A549 treated with dexamethasone at 1 μM for 4 hours (cell line): ENCODE measurements at places on chromosomes 2 and 18. TPM values are rescaled to one million over a fixed set of nuclear protein-coding genes. Genes with fewer than 3 reads are reported as not detected.

Gene REEP1
- 0.89 to 1.6 TPM (median 1.2 TPM) in 5 replicates for total RNA-seq

Gene STPG4
- total RNA-seq = 0.07 TPM in 1 of 5 replicates, not detected in the others

Gene PID1
- 4.2 to 4.6 TPM (median 4.3 TPM) in 5 replicates for total RNA-seq

Gene SAG
- 0.24 TPM in 1 of 5 replicates, not detected in the others for total RNA-seq

Gene DCDC2C
- total RNA-seq = 0.26 to 0.67 TPM (median 0.28 TPM) in 5 replicates

Gene BMP10
- total RNA-seq = not detected in 5 replicates

Gene PSD4
- 11.2 to 15.2 TPM (median 14.4 TPM) in 5 replicates for total RNA-seq

Gene UGT1A3
- total RNA-seq = 0.06 to 0.18 TPM (median 0.11 TPM) in 3 of 5 replicates, not detected in the others

Gene EPB41L3
- total RNA-seq = 0.17 to 0.41 TPM (median 0.19 TPM) in 5 replicates

Gene NETO1
- total RNA-seq = 0.04 TPM in 1 of 5 replicates, not detected in the others

Gene LRRC30
- total RNA-seq = not detected in 5 replicates

Gene IL37
- total RNA-seq = 0.23 TPM in 1 of 5 replicates, not detected in the others

Gene GNLY
- total RNA-seq = 0.21 to 0.44 TPM (median 0.30 TPM) in 5 replicates

Gene RGPD4
- total RNA-seq = 0.02 to 0.07 TPM (median 0.04 TPM) in 5 replicates

Gene GPBAR1
- 0.17 to 0.59 TPM (median 0.49 TPM) in 5 replicates for total RNA-seq

Gene VIT
- total RNA-seq = not detected in 5 replicates

Gene DCC
- not detected in 5 replicates for total RNA-seq

Gene HAAO
- total RNA-seq = not detected in 5 replicates

Gene TCF23
- total RNA-seq = not detected in 5 replicates

Gene ATAD2B
- 6.2 to 8.8 TPM (median 7.7 TPM) in 5 replicates for total RNA-seq

Gene ANKRD53
- 0.11 to 0.28 TPM (median 0.20 TPM) in 4 of 5 replicates, not detected in the other for total RNA-seq

Gene HOXD9
- total RNA-seq = 0.82 to 1.4 TPM (median 0.93 TPM) in 5 replicates

Gene FHL2
- 40.7 to 51.7 TPM (median 49.3 TPM) in 5 replicates for total RNA-seq

Gene ACTG2
- 0.18 to 0.45 TPM (median 0.28 TPM) in 5 replicates for total RNA-seq

Gene DNAJC5G
- total RNA-seq = not detected in 5 replicates

Gene ADAM23
- 9.5 to 10.7 TPM (median 9.8 TPM) in 5 replicates for total RNA-seq

Gene ASXL2
- total RNA-seq = 10.8 to 19.3 TPM (median 16.7 TPM) in 5 replicates

Gene RAX
- not detected in 5 replicates for total RNA-seq

Gene C1QL2
- total RNA-seq = 0.30 to 0.86 TPM (median 0.67 TPM) in 5 replicates

Gene SCN7A
- not detected in 5 replicates for total RNA-seq

Gene CELF4
- total RNA-seq = 0.07 TPM in 1 of 5 replicates, not detected in the others

Gene ACTR1B
- total RNA-seq = 32.4 to 40.8 TPM (median 37.5 TPM) in 5 replicates

Gene NRBP1
- total RNA-seq = 119 to 140 TPM (median 133 TPM) in 5 replicates

Gene HRH4
- not detected in 5 replicates for total RNA-seq

Gene AP1S3
- total RNA-seq = 28.0 to 40.5 TPM (median 36.0 TPM) in 5 replicates

Gene REG3A
- total RNA-seq = not detected in 5 replicates

Gene POMC
- total RNA-seq = 0.09 to 0.10 TPM in 2 of 5 replicates, not detected in the others

Gene GALR1
- total RNA-seq = not detected in 5 replicates

Gene ACMSD
- total RNA-seq = not detected in 5 replicates

Gene CTAGE1
- not detected in 5 replicates for total RNA-seq

Gene NPHP1
- 6.1 to 8.2 TPM (median 6.5 TPM) in 5 replicates for total RNA-seq

Gene HOXD1
- total RNA-seq = 0.15 to 0.25 TPM (median 0.21 TPM) in 5 replicates

Gene ATOH8
- total RNA-seq = 14.5 to 19.7 TPM (median 17.9 TPM) in 5 replicates

Gene MOGAT1
- total RNA-seq = not detected in 5 replicates

Gene REG1B
- not detected in 5 replicates for total RNA-seq

Gene NOSTRIN
- 1.7 to 2.9 TPM (median 2.1 TPM) in 5 replicates for total RNA-seq

Gene POTEJ
- not detected in 5 replicates for total RNA-seq

Gene FAM161A
- 6.0 to 9.9 TPM (median 8.7 TPM) in 5 replicates for total RNA-seq

Gene TCF7L1
- 7.5 to 12.4 TPM (median 11.6 TPM) in 5 replicates for total RNA-seq

Gene GCG
- total RNA-seq = 0.07 to 0.18 TPM in 2 of 5 replicates, not detected in the others

Gene ASXL3
- not detected in 5 replicates for total RNA-seq

Gene LOXHD1
- not detected in 5 replicates for total RNA-seq

Gene TMEM214
- 47.0 to 70.0 TPM (median 69.4 TPM) in 5 replicates for total RNA-seq

Gene TTC39C
- 17.2 to 22.7 TPM (median 20.3 TPM) in 5 replicates for total RNA-seq

Gene SLC5A7
- total RNA-seq = not detected in 5 replicates

Gene FAM110C
- total RNA-seq = 0.15 to 0.49 TPM (median 0.34 TPM) in 5 replicates

Gene CRYGA
- total RNA-seq = not detected in 5 replicates
